ENCODE measurements at places on chromosomes 5 and 9.

DNA sequence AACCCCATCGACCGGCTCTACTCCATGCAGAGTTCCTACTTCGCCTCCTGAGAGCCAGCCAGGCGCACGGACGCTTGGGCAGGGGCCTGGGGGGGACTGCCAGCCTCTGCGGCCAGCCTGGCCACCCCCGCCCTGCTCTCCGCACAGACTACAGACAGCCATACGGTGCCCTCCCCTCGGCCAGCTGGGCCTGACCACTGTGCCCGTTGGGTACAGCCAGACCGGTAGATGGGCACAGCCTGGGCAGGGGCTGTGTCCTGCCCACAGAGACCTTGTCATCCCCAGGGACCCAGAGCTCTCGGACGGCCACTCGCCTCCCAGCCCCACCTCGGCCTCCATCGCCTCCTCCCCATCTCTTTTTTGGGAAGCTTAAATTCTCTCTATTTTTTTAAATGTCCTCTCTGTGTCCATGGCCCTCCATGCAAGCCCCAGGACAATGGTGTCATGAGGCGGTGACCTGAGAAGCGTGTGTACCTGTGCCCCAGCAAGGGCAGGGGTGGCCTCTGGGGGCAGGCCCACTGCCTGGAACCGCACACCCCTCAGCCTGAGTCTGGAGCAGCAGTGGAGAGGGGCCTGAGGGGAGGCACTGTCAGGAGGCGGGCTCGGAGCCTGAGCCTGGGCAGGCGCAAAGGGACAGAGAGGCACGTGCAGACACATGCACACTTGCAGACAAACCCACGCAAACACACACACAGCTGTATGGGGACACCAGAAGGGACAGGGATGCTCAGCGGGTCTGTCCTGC is 82.8 kb downstream of the LMX1B start:
- no peak for DNase-seq

- no peak for DNase-seq
Observed at GRCh38 chr5:169503886-169504285, 79.7 kb upstream of the SPDL1 start.

GRCh38 chr5:14186059-14186830 is 43.1 kb downstream of the TRIO start:
- DNase-seq: no peak

DNA sequence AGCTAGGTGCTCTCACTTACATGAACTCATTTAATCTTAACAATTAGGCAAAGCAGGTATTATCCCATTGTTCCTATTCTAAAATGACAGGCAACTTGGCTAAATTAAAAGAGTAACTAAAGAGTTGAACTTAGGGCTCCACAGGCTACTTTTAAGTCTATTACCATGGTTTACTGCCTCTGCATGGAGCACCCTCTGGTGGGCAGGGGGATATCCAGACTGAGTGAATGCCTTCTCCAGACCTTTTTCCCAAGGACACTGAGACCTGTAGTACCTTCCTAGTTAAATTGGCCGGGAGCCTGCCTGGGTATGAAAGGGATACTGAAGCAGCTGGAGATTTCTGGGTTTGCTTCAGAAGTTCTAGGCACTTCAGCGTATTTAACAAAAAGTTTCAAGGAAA is 238.1 kb downstream of the ELAVL2 start:
- DNase-seq: no peak

- DNase-seq: no peak
Observed at GRCh38 chr5:37776826-37777225, 63.0 kb downstream of the GDNF start.

DNA sequence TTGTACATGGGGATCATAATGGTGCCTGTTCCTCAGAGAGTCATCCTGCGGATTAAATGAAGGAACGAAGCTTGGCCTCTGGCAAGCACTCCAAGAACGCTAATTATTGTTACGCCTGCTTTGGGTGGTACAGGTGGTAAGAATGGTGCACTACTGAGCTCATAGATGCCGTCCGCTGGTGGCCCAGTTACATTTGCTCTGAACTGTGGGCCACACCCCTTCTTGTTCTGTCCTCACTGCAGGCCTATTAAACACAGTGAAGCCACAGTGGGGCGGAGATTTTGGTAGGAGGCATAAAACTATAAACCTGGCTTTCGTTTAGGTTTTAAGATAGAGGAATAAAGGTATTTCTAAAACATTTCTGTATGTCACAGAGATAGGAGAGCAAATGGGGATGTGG is 40.6 kb upstream of the FER start:
- no peak for DNase-seq

DNA sequence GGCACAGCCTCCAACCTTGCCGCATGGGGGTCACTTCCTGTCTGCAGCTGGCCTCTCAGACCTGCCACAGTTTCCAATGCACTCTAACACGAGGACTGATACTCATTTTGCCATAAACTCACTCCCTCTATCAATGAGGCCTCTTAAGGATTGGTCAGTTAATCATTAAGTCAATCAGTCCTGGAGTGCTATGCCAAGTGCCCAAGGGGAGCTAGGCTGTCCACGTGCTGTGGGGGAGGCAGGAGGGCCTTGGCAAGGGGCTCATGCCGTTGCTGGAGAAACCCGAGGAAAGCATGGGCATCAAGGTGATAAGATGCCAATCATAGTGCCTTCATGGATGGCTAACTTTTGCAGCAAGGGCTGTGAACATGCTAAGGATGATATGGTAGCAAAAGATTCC is 1.7 kb upstream of the ALDH1B1 start:
- no peak for DNase-seq

DNA sequence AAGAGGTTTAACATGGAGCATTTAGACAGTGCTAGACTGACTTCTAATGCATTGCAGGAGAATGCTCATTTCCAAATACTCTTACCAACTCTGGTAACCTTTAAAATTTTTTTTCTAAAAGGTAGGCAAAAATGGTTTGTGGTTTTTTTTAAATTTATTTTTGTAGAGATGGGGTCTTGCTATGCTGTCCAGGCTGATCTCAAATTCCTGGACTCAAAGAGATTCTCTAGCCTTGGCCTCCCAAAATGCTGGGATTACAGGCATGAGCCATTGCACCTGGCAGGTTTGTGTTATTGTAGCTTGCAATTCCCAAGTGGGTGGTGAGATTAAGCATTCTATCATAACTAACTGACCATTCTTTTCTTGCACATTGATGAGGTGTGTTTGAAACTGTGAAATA is 43.0 kb upstream of the TBC1D2 start:
- DNase-seq: no peak

DNA sequence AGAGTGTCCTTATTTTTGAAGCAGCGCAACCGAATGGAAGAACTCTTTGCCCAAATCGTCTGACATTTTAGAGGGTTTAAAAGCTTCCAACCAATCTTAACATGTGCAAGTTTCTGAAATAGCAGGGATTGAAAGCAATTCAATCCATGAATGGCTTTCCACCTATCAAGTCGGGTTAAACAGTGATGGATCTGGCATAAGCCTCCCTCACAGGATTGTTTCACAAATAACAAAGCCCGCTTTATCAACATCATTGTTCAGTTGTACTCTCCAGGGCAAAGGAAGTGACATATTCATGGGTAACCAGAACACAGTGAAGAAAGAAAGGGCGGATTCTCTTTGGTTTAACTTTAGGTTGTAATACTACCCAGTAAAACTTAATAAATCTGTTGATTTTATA is 497.3 kb downstream of the MTRR start:
- DNase-seq: no peak

DNA sequence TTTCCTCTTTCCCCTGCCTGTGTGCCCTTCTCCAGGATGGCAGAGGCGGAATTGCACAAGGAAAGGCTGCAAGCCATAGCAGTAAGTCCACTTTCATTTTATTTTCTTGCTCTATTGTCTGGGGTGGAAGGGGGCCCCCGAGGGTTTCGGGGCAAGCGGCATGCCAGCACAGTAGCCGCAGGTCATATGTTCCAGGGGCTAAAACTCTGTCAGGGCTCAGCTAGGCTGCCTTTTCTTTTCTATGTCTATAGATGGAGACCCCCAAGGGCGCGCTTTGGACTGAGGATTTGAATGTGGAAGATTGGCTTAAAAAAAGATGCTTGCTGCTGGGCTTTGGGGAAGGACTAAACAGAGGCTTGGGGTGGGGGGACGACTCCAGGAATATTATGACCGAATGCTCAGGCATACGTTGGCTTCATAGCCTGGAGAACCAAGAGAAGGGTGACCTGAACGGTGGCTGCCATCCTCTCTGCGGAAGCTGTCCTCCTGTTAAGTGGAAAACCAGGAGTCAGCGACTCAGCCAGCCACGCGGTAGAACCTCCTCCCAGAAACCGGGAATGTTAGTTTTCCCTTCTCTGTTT is 545 bp downstream of the PALM2AKAP2 start:
- DNase-seq: no peak

DNA sequence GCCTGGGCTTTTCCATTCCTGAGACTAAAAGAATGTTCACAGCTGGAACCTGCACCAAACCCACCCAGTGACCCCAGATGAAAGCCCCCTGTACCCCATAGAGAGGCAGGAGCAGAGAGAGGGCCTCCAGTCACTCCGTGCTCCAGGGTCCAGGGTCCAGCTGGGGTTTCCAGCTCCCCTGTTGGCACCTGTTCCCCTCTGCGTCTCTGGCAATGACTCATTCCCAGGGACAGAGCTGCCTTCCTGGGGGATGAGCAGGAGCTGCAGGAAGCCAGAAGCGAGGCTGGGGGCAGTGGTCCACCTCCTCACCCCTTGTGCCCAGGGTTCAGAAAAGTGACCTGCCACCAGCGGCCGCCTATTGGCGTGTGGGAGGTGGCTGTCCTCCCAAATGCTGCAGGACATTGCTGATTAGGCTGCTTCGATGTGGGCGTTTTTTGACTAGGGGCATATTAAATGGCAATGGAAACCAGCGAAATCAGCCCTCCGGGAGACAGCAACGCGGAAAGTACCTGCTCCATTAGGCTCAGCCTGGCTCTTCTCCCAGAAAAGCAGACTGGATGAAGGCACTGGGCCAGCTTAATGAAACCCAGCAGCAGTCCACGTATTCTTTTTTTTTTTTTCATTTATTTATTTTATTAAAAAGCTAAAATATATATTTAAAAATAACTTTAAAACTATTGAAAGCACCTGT is 97.4 kb downstream of the DAP start:
- DNase-seq: no peak
